A549 treated with CORT108297 at 1 μM for 4 hours (cell line): ENCODE measurements at places on chromosomes 7 and 10. TPM values are rescaled to one million over a fixed set of nuclear protein-coding genes. Genes with fewer than 3 reads are reported as not detected.

CUEDC2 gene
- total RNA-seq = 61.2 to 73.2 TPM (median 66.7 TPM) in 5 replicates

UCMA gene
- total RNA-seq = not detected in 5 replicates

ADCY1 gene
- 1.3 to 3.0 TPM (median 2.5 TPM) in 5 replicates for total RNA-seq

NUB1 gene
- total RNA-seq = 34.3 to 49.5 TPM (median 37.0 TPM) in 5 replicates

OLAH gene
- 0.06 to 0.20 TPM (median 0.12 TPM) in 5 replicates for total RNA-seq

ECHDC3 gene
- total RNA-seq = 7.9 to 11.5 TPM (median 11.3 TPM) in 5 replicates

LRRD1 gene
- not detected in 5 replicates for total RNA-seq

SFMBT2 gene
- 9.0 to 11.9 TPM (median 10.3 TPM) in 5 replicates for total RNA-seq

PTER gene
- 10.5 to 17.0 TPM (median 14.5 TPM) in 5 replicates for total RNA-seq

C7orf57 gene
- 0.14 to 0.57 TPM (median 0.21 TPM) in 5 replicates for total RNA-seq

CNPY1 gene
- not detected in 5 replicates for total RNA-seq

PON1 gene
- total RNA-seq = 0.29 to 1.2 TPM (median 0.68 TPM) in 5 replicates

ZRANB1 gene
- 7.2 to 10.3 TPM (median 9.0 TPM) in 5 replicates for total RNA-seq

OR6B1 gene
- not detected in 5 replicates for total RNA-seq

UCN3 gene
- not detected in 5 replicates for total RNA-seq

UPK3BL1 gene
- 7.9 to 14.2 TPM (median 13.0 TPM) in 5 replicates for total RNA-seq

HABP2 gene
- total RNA-seq = 0.07 to 0.15 TPM (median 0.12 TPM) in 5 replicates

CALY gene
- total RNA-seq = 0.54 to 1.5 TPM (median 0.81 TPM) in 5 replicates

RBM48 gene
- 6.1 to 8.3 TPM (median 6.3 TPM) in 5 replicates for total RNA-seq

ADO gene
- total RNA-seq = 17.7 to 23.0 TPM (median 20.1 TPM) in 5 replicates

LAMB1 gene
- 118 to 147 TPM (median 123 TPM) in 5 replicates for total RNA-seq

PPP1R9A gene
- total RNA-seq = 3.1 to 4.9 TPM (median 4.0 TPM) in 5 replicates

TLX1 gene
- 0.05 to 0.06 TPM in 2 of 5 replicates, not detected in the others for total RNA-seq

CDH23 gene
- 1.8 to 2.8 TPM (median 2.5 TPM) in 5 replicates for total RNA-seq

CLCN1 gene
- total RNA-seq = 0.02 to 0.08 TPM (median 0.07 TPM) in 4 of 5 replicates, not detected in the other

COG5 gene
- total RNA-seq = 8.9 to 13.7 TPM (median 10.9 TPM) in 5 replicates

TMEM184A gene
- total RNA-seq = 10.0 to 15.2 TPM (median 14.8 TPM) in 5 replicates

HYCC1 gene
- 15.3 to 23.9 TPM (median 19.5 TPM) in 5 replicates for total RNA-seq

PANK1 gene
- total RNA-seq = 5.5 to 7.2 TPM (median 6.0 TPM) in 5 replicates
